ENCODE measurements at places on chromosomes 7 and 10.

GRCh38 chr10:36050763-36051499, 408.8 kb upstream of the FZD8 start:
- no peak for DNase-seq

- DNase-seq, result no peak
Measured at GRCh38 chr10:110457851-110458250, 39.9 kb upstream of the DUSP5 start.

DNA sequence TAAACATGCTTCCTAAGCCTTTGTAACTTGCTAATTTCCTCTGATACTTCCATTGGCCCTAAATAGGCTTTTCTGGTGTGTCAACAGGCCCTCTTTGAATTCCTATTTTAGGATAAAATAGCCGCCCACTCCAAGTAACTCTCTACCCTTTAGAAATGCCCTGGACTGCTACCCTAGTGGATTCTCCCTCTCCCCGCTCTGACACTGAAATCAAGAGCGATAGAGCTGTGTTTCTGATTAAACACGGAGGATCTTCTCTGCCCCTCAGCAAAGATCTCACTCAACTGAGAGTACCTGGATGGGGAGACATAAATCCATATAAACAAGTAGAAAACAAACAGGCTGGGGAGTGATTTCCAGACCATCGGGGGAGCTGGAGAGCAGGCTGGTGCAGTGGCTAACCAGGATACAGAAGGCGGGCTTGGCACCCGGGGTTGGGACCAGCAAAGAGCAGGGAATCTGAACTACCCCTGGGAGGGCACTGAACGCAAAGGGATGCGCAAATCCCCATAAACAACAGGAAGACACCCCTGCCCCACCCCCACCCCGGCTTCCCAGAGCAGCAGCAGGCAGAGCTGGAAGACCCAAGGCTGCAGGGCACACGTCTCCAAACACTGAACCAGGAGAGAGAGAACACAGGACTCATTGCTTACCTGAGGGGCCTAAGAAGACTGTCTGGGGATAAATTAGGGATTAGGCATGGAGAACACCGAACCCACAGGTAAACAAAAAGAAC, 2.5 kb downstream of the ASB13 start:
- no peak for DNase-seq

DNA sequence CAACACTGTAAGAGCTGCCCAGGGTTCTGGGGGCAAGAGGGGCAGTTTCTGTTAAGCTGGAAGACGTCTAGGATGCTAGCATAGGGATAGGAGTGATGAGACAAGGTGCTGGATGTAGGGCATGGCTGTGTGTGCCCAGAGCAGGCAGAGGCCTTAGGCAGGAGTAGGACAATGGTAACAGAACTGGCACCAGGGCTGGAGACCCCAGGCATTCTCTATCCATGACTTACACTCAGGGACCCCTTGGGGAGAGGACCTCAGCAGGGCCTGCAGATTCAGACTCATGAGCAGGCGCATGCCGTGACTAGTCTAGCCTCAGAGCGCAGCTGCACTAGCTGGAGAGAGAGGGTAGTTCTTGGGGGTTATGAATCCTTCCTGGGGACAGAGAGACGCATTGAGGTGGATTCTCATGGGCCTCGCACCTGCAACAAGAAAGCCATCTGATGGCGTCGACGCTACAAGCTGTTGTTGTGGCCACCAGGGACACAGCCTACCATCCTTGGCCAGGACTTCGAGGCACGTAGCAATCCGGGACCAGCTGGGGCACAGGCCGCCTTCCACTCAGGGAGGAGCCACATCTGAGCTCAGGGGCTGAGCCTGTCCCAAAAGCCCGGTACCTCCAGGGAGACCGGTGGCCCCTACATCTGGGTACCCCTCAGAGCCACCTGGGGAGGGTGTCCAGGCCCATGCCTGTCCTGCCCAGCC, 474.1 kb downstream of the PTPRN2 start:
- DNase-seq, result no peak

GRCh38 chr10:124197371-124198124, 104.2 kb upstream of the CHST15 start:
- DNase-seq, result no peak

DNA sequence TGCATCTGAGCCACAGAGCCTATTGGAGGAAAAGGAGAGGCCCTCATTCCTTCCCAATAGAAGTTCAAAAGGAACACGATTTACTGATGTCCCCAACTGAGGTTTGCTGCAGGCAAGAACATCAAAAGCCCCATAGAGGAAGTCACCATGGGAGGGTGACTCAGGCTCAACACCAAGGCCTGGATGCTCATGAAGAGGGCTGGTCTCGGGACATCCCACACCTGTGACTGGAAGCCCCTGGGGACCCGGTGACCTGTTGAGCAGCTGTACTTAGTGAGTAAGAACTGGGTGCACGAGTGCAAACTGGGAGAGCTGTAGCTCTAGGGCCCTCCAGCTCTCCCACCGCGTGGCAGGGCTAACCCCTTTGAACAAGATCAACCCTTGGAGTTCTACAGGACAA, 38.0 kb downstream of the CYTH3 start:
- no peak for DNase-seq

DNA sequence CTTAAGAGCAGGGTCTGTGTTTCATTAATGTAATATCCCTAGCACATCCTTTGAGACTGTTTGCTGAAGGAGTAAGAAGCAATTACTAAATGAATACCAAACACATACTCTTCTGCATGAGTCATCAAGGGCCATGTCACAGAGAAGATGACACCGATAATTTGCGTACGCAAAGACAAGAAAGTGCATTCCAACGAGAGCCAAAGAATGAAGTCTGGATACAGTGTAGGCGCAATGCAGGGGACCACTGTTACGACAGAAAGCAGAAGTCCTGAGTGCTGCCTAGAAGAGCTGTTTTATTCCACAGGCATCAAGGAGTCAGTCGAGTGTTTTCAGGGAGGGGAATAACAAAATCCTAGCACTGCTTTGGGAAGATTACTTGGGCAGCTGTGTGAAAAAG, 62.7 kb downstream of the VPS41 start:
- DNase-seq, result no peak

DNA sequence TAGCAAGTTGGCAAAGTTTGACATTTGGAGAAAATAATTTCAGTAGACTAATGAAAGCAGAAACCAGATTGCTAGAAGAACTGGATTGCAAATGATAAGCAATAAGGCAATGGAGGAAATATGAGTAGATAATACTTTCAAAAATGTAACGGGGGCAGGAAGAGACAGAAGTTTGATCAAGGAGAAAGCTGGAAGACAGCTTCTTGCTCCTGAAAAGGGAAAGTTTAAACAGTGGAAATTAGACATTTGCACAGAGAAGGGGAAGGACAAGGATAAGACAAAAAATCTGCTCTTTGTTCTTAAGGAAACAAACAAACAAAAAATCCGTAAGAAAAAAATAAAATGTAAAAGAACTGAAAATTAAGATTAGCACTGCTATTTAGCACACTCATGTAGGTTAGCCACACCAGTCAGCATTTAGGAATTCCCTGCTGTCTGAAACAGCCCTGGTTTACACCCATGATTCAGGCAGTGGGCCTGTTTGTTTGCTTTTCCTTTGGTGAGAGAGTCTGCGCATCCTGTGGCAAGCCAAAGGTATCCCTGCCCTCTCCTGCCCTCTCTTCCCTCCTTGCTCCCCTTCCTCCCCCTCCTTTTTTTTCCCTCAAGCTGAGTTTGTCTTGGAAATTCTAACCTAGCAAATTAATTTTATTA, 104.3 kb upstream of the CAV2 start:
- no peak for DNase-seq

DNA sequence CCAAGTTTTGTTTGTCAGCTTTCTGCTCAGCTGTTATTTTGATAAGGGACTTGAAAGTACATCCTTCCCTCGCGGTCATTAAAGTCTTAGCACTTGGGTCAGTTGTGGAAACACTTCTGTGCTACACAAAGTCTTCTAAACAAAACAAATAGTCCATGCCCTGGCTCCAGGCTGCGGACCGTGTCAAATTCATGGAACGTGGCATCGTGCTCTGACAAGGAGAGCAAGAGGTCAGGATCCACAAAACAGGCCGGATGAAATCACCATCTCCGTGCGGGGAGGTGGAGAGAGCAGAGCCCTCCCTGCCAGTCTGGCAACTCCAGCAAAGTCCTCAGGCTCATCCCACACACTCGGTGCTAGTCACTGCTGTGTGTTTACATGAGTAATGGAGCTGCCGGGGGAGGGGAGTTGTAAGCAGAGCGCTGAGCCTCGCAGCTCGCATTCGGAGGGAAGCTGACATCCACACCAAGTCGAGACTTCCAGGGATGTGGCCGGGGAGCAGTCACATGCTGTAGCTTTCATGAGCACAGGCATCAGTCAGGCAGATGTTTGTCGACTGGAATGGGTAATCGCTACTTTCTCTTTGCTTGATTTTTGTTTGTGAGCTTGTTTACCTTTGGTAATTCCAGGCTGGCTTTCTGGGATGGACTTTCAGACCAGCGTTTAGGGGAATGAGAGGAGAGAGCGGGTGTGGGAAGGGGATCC, 147.6 kb downstream of the ARID5B start:
- peak; percentile 84 for DNase-seq

DNA sequence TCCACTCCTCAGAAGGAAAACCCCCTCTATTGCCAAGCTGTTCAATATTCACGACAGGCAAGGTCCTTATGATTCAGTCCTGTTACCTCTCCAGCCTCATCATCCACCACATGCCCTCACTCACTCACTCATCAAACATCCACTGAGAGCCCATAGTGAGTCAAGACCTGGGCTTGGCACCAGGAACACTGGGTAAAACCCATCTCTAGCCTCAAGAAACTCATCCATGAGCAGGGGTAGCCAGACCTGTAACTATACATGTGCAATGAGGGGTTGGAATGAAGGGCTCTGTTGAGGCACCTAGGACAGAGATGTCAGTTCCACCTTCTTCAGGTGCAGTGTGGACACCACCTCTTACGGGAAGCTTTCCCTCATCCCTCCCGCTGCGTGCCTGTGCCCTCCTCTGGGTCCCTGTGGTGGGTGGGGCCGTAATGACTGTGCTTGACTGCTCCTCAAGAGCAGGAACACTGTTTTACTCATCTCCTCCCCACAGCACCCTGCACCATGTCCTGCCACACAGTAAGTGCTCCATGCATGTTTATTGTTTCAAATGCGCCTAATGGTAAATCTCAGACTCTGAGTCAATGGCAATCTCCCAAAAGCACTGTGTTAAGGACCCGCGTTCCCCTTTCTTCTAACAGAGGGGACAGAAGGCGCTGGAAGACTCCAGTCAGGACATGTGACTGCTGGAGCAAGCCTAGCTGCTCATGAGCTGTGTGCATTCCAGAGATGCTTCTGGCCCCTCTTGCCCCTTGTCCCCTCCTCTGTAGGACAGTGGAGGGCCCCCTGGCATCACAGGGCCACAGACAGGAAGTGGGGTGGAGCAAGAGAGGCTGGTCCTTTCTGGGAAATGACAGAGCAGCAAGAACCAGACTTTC, 95.4 kb downstream of the HIPK2 start:
- peak; percentile 18 for DNase-seq

DNA sequence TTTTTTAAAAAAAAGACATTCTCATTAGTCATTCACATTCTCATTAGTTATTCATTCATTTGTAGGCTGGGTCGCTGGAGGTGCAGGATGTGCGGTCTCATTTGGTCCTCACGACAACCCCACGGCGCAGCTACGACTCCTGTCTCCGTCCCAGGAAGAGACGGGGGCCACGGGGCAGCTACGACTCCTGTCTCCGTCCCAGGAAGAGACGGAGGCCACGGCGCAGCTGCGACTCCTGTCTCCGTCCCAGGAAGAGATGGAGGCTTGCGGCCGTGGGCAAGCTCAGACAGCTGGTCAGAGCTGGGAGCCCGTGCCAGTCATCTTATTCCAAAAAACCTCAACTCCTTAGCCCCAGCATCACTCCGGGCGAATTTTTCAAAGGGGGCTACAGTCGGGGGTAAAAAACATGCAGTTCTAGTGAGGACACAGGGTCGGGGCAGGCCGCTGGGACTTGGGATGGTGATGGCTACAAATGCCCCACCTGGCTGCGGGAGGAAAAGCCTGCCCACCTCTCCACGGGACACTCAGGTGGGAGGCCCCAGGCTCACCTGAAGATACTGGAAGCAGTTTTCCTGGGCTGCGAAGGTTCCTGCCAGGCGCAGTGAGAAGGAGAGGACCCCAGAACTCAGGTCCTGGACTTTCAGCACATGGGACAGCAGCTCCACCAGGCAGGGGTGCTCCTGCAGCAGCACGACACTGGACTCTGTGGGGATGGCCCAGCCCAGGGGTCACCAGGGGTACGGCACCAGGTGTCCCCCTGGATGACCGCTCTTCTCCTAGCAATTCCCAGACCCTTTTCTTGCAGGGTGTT, 8.3 kb downstream of the BRAT1 start:
- no peak for DNase-seq

DNA sequence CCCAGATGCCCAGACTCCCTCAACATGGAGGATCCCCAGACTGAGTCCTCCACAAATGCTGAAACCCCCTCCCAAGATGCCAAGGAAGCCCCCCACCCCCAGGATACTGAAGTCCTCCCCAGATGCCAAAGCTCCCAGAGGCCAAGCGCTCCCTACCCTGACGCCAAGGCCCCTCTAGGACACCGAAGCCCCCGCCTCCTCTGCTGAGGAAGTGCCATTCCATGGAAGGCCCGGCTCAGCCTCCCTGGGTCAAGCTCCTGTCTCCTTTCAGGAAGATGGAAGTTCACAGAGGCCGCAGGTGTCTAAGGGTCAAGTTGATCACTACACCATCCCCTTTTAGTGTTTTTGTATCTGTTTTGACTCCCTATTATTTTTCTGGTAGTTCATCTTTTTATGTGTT, 606.8 kb downstream of the DNAJB6 start:
- no peak for DNase-seq

DNA sequence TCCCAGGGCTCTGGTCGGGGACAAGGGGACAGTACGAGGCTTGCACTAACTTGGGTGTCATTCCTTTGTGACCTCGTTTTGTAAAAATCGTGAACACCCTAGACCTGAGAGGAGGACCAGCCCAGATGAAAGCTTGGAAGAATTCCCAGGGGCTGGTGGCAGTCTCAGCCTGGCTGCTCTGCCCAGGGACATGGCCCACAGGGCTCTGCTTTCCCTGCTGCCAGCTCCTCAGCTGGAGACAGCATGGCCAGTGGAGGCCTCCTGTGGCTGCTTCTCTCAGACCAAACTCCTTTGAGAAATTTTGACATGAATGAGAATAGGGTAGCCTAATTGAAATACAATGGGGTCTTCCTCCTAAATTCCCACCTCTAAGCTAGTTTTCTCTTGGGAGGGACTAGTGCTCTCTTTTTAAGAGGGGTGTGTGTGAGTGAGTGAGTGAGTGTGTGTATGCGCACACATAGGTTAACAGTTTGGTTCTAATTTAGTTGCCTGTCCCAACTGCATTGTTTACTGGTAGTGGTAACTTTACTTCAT, 140.3 kb upstream of the EFCAB10 start:
- DNase-seq, result no peak

- DNase-seq, result no peak
Measured at GRCh38 chr7:25158966-25159365, 33.9 kb upstream of the CYCS start.

DNA sequence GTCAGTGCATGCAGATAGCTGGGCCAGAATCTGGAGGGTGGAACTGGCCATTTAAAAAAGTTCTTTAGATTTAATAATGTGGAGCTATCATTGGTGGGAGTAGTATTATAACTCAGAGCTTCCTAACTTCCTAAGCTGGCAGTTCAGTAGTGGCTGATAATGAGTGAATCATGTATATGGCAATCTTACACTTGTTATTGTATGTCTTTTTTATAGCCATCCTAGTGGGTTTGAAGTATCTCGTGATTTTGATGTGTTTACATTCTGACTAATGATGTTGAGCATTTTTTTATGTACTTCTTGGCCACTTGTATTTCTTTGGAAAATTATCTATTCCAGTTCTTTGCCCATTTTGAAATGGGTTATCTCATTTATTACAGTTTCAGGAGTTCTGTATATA, 15.4 kb downstream of the TFAM start:
- no peak for DNase-seq
